ELF-1 (cell line): ENCODE measurements at places on chromosomes 13 and 19.

- peak; percentile 20 for DNase-seq
These were observed 733.5 kb upstream of the SGCG start for GRCh38 chr13:22447132-22447886.

DNA sequence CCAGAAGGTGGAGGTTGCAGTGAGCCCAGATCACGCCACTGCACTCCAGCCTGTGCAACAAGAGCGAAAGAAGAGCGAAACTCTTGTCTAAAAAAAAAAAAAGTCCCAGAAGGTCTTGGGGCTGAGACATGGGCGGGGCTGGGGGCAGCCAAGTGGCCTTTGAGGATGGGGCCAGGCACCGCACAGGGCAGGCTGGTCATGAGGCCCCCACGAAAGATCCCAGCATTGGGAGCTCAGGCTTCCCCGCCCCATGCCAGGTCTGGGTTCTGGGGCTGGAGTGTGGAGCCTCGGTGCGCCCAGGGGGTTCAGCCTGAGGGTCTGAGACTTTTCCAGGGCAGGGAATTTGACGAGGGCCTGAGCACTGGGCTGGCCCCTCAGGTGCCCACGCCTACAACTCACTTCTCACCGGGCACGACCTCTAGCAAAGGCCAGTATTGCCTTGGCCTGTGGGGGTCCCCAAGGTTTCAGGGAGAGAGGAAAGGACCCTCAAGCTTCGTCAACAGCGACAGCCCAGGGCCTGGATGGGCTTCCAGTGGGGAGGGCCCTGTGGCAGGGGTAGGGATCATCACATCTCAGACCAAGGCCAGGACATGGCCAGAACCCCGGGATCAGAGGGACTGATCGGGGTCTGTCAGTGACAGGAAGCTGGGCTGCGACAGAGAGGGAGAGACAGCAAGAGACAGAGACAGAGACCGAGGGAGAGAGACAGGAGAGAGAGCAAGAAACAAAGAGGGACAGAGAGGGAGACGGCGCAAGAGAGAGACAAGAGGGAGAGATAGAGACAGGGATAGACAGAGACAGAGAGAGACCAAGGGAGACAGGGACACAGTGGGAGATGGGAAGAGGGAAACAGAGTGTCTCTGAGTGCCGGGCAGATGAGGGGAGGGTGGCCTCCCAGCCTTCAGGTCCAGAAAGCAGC is 7.5 kb upstream of the MEX3D start:
- no peak for DNase-seq

GRCh38 chr13:111923991-111924677 is 142.8 kb upstream of the SOX1 start:
- DNase-seq, result no peak

- no peak for DNase-seq
These were observed 53.7 kb downstream of the PEPD start for GRCh38 chr19:33467851-33468250.

DNA sequence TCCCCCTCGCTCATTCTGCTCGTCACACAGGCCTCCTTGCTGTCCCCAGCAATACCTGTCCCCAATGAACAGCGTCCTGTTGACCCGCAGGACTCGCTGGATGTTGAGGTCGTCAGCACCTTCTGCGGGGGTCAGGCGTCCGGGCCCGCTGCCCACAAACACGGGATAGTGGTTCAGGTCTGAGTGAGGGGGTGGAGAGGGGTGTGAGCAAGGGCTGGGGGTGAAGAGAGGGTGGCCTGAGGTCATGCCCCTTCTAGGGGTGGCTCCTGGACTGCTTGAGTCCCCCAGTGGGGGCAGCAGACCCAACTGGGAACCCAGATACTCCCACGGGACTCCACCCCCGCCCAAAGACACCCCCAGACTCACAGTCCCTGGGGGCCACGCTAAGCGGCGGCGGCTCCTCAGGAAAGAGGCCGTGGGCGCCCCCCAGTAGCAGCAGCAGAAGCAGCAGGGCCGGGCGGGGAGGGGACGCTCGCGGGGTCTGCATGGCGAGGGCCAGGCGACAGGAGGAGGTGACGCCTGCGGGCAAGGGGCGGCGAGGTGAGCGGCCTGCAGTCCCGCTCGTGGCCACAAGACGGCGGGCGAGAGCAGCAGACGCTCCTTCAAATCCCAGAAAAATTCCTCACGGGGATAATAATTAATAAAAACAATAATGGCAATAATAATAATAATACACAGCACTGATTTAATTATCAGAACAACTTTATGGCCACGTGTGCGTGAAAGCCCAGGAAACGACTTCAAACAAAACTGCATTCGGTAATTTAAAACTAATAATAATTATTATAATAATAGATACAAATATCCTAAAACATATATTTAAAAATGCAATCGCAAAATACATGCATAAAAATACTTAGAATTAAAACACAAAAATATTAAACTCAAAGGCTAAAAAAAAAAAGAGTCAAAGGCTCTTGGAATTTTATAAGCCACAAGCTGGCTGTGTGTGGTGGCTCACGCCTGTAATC is 1.2 kb downstream of the SEMA6B start:
- peak; percentile 86 for DNase-seq

GRCh38 chr13:75931116-75931515 is 295.0 kb downstream of the LMO7 start:
- no peak for DNase-seq

DNA sequence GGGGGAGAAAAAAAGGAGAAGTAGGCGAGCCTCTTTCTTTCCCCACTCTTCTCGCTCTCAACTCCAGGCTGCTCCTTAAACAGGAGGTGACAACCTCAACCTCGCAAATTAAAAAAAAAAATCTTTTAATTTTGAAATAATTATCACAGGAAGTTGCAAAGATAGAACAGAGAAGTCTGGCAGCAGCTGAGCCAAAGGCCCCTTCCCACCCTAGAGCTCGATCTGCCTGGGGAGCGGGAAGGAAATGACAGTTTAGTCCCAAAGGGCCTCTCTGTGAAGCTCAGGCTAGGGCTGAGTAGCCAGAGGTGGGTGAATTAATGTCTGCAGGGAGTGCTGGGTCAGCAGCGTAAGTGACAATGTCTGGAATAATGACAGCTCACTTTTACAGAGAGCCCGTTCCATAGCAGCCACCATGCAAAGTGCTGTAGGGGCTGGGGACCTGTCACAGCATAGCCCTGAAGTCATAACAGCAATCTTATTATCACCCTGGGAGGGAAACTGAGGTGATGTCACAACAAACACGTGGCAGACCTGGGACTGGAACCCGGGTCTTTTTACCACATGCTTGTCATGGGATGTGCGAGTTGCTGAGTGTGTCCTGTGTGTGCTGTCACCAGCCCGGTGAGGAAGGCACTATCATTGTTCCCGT is 8.8 kb upstream of the CD22 start:
- no peak for DNase-seq

DNA sequence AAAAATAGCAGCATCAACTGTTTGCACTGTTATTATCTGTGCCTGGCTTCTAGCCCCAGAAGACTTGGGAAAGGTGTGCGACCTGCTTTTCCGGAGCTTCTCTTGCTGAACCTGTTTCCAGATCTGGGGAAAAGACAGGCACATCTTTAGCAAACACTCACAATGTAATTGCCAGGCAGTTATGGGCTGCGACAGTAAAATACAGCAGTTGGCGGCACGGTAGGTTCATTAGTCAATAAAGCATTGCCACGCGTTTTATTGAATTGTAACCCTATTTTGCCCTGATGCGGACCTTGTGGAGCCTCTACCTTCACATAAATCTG is 223.7 kb upstream of the TSHZ3 start:
- DNase-seq, result peak; percentile 21

GRCh38 chr19:8377598-8377997 is 12.6 kb upstream of the RAB11B start:
- DNase-seq, result no peak

DNA sequence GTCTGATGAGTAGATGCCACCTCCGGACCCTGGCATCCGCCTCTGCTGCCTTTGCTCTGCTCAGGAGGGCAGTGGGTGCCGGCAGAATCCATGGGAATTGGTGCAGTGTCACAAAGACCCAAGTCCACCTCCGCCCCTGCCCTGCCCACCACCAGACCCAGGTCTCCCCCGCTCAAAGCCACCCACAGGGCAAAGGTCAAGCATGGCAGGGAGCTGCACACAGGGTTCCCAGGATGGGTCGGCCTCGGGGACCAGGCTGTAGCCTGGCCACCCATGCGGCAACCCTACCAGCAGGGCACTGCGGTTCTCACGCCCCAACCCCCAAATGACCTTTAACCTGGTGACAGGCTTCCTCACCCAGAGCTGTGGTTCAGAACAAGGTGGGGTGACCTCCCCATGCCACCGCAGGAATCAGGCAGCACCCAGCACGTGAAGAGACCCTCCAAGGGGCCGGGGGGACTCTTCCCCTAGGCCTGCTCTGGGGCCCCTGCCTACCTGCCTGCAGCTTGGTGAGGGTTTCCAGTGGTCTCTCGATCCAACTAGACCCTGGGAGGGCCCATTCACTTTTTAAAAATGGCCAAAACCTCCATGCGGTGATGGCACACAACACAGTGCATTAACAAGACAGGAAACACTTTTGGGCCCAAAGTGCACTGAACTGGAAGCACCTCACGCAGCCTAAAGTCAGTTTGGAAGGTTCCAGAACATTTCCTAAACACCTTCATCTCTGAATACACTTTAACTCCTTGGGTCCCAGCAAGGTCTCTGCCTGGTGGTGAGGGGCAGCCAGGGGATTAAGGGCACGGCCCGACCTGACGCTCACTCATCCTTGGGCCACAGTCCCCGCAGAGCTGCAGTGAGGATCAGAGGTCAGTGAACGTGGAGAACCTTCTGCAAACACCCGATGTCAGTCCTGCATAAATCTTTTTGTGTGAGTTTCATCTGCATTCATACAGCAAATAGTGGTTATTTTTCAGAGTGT is 11.0 kb downstream of the GAS6 start:
- DNase-seq, result peak; percentile 0

- DNase-seq, result no peak
These were observed 89.6 kb downstream of the ZNF486 start for GRCh38 chr19:20256606-20257005.

DNA sequence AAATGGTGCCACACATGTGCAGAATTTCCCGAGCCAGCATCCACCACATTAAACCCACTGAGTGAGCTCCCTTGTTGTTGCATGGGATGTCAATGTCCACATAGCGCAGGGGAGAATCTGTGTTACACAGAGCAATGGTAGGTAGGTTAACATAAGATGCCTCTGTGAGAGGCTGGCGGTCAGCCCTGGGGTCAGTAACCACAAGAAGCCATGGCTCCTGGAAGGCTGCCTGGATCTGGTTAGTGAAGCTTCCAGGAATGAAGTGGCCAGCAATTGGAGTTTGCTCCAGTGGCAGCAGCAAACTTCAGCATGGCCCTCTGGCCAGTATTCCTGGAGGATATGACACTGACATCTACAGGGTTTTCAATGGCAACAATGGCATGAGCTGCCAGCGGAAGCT is 37.0 kb upstream of the PCDH9 start:
- DNase-seq, result no peak

DNA sequence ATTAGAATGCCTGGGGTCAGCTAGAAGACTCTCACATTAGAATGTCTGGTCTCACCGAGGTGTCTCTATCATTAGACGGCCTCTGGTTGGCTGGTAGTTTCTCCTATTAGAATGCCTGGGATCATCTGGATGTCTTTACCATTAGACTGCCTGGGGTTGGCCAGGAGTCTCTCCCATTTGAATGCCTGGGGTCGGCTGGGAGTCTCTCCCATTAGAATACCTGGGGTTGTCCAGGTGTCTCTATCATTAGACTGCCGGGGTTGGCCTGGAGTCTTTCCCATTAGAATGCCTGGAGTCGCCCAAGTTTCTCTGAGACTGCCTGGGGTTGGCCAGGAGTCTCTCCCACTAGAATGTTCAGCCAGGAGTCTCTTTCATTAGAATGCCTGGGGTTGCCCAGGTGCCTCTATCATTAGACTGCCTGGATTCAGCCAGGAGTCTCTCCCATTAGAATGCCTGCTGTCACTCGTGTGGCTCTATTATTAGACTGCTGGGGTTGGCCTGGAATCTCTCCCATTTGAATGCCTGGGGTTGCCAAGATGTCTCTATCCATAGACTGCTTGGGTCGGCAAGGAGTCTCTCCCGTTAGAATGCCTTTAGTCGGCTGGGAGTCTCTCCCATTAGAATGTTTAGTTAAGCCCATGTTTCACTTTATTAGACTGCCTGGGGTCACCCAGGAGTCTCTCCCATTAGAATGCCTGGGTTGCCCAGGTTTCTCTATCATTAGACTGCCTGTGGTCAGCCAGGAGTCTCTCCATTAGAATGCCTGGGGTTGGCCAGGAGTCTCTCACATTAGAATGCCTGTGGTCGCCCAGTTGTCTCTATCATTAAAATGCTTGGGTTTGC is 1467.8 kb downstream of the UQCRFS1 start:
- DNase-seq, result no peak

DNA sequence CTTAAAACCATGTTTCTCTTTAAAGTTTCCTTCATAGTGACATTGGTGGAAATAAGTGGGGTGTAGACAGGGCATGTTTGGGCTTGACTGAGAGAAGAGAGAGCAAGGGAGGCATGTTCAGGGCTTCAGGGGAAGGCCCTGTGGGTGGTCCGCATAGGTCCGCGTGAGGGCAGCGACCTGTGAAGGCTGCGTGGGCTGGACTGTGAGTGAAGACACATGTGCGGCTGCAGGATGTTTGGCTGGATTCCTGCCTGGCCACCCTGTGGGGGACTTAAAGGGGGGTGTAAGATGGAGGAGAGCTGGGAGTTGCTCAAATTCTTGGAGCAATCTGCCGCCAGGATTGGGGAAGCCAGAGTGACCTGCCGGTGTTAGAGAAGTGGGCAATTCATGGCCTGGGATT is 23.8 kb upstream of the KLF12 start:
- peak; percentile 4 for DNase-seq

GRCh38 chr13:51435002-51435578 is 17.7 kb downstream of the INTS6 start:
- no peak for DNase-seq

- DNase-seq, result peak; percentile 44
These were observed 22.8 kb upstream of the NDUFS7 start for GRCh38 chr19:1360818-1361461.

- no peak for DNase-seq
These were observed 472.7 kb downstream of the RFC3 start for GRCh38 chr13:34290661-34291060.

- DNase-seq, result no peak
These were observed 1214.0 kb upstream of the PCDH20 start for GRCh38 chr13:62629618-62630017.

DNA sequence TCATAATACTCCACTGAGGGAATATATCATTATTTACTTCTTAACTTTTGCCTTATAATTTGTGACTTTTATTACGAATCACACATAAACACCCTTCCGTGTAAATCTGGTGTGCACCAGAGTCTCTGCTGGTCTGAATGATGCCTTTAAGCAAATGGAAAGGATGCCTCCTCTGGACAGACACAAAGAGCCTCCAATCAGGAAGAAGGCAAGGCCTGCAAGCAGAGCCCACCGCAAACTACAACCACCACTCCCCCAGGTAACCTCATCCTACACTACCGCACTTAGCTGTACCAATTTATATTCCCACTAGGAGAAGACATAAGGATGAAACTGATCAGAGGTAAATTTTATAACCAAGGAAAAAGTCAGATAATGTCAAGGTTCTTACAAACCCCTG is 137.6 kb downstream of the KLF12 start:
- no peak for DNase-seq
